ENCODE measurements at places on chromosomes 12 and 14.

- H3K27me3 ChIP-seq = peaks cover 3% of the 10 kb centered on the region
- DNase-seq = no peak
- H3K36me3 ChIP-seq = no peaks in the 10 kb centered on the region
- peaks cover 49% of the 10 kb centered on the region for H3K4me1 ChIP-seq
Measured at GRCh38 chr14:94019329-94019728, 6.8 kb upstream of the OTUB2 start.

GRCh38 chr14:97077687-97078086 lies 280.5 kb downstream of the VRK1 start:
- H3K36me3 ChIP-seq = no peaks in the 10 kb centered on the region
- no peak overlapping the region for H3K27ac ChIP-seq
- DNase-seq = no peak

DNA sequence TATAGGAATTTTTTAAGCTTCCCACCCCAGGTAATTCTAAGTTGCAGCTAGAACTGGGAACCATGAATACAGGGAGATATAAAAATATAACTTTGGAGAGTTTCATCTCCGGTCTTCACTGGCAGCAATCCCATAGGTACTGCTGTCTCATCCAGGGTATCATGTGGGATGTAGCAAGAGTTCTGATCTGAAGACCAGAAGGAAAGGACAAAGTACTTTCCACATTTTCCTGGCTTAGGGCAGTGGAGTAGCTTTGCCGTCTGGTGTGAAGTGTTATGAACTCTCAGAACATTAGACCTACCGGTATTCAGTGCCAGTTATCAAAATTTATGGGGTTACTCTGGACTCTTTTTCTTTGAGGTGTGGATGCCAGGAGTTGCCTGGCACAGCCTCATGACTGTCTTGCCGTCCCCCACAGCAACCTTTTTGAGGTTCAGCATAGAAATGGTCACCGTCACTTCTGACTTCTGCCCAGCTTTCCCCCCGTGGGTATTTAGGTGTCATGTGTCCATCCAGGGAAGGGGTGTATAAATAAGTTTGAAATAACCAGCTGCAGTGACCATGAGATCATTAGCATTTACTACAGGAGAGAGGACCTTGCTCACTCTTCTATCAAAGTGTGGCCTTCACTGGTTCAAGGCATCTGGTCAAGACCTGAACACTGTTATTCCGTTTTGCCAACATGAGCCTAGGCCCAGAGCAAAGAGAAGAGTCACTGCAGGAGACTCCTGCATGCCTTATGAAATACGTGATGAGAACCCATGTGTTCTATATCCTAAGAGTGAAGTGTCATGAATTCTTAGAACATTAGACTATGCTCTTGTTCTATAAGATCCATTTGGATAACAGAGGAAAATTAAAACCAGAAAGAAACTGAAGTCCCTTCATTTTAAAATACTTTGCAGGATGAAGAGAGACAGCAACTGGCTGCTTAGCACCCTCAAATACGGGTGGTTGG lies 22.2 kb downstream of the TMEM233 start:
- H3K36me3 ChIP-seq = no peaks in the 10 kb centered on the region
- peaks cover 7% of the 10 kb centered on the region for H3K27me3 ChIP-seq
- H3K4me1 ChIP-seq = no peaks in the 10 kb centered on the region
- no peak overlapping the region for H3K4me3 ChIP-seq
- no peak for DNase-seq

DNA sequence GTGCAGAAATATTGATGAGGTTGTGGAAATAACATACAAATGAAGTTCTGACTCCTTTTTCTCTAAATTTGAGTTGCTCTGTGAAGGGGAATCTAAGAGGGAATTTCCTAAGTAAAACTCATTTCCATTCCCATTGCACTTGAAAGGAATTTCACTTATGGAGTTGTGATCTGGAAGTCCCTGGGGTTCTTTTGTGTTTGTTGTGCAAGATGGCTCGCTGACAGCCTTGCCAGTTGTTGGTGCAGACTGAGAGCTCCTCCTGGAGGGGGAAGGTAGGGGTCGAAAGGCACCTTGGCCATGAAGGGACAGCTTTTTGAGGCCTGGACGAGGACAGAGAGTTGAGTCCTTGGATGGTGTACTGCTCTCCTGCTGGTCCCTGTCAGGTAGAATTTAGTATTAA lies 72.0 kb downstream of the C12orf56 start:
- H3K36me3 ChIP-seq = no peaks in the 10 kb centered on the region
- H3K27me3 ChIP-seq = no peaks in the 10 kb centered on the region
- no peaks in the 10 kb centered on the region for H3K4me1 ChIP-seq
- DNase-seq = no peak

GRCh38 chr12:68510397-68510796 lies 100.3 kb upstream of the RAP1B start:
- H3K27ac ChIP-seq = no peak overlapping the region
- H3K27me3 ChIP-seq = no peaks in the 10 kb centered on the region
- no peak for DNase-seq
- H3K4me3 ChIP-seq = no peak overlapping the region

DNA sequence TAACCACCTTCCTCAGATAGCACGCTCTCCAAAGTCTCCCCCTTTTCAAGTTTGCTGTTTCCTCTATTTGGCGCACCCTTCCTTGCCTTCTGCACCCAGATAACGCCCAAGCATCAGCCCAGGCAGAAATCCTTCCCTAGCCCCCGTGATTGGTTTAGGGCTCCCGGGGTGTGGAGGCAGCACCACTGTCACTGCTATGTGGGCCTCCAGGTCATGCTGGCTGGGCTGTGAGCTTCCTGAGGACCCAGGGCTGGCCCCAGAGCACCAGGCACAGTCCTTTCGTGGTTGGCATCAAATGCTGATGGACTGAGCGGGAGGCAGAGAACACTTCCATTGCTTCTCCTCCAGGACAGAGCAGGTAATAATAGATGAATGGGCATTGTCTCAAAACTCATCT lies 311.4 kb downstream of the BCL11B start:
- no peak overlapping the region for H3K27ac ChIP-seq
- peaks cover 24% of the 10 kb centered on the region for H3K4me1 ChIP-seq
- H3K27me3 ChIP-seq = no peaks in the 10 kb centered on the region
- DNase-seq = no peak
- H3K36me3 ChIP-seq = no peaks in the 10 kb centered on the region

GRCh38 chr14:96273629-96274028 lies 17.6 kb downstream of the BDKRB1 start:
- no peak overlapping the region for H3K4me3 ChIP-seq
- H3K36me3 ChIP-seq = no peaks in the 10 kb centered on the region
- H3K4me1 ChIP-seq = no peaks in the 10 kb centered on the region
- H3K27ac ChIP-seq = no peak overlapping the region
- no peak for DNase-seq
- H3K27me3 ChIP-seq = no peaks in the 10 kb centered on the region

DNA sequence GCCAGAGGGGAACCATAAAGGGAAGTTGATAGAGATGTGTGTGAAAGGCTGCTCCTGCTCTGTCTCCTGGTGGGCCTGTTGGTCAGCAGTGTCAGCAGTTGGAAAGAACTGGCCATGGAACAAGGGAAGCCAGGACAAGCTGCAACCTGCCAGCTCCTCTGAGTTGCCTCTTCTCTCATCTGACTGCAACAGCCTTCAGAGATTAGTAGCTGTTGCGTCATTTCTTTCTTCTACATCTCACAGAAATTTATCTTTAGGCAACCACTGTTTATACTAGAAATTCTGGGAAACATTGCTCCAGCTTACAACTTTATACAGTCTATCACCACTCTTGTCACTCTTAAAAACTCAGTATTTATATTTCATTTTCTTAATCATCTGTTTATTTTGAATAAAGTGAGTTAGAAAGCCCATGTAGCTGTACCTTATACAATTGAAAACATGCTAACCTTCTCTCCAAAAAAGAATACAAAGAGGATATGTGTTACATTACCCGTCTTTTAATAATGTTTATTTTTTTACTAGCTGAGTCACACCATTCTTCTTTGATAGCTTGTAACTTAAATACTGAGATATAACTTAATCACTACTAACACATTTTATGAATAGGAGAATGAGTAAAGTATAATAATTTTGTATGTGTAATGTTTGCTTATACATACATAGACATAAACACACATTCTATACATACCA lies 224.2 kb downstream of the LRFN5 start:
- no peak overlapping the region for H3K27ac ChIP-seq
- H3K36me3 ChIP-seq = no peaks in the 10 kb centered on the region
- no peak overlapping the region for H3K4me3 ChIP-seq
- no peaks in the 10 kb centered on the region for H3K4me1 ChIP-seq
- DNase-seq = no peak
- H3K27me3 ChIP-seq = no peaks in the 10 kb centered on the region

- no peaks in the 10 kb centered on the region for H3K36me3 ChIP-seq
- peaks cover 28% of the 10 kb centered on the region for H3K27me3 ChIP-seq
- DNase-seq = no peak
- H3K4me3 ChIP-seq = no peak overlapping the region
- H3K27ac ChIP-seq = no peak overlapping the region
- H3K4me1 ChIP-seq = no peaks in the 10 kb centered on the region
Measured at GRCh38 chr12:2581293-2582045, 213.3 kb upstream of the FKBP4 start.

GRCh38 chr12:11812241-11812585 lies 162.7 kb downstream of the ETV6 start:
- no peak overlapping the region for H3K27ac ChIP-seq
- H3K27me3 ChIP-seq = no peaks in the 10 kb centered on the region
- no peak overlapping the region for H3K4me3 ChIP-seq
- H3K4me1 ChIP-seq = peaks cover 49% of the 10 kb centered on the region
- peaks cover 28% of the 10 kb centered on the region for H3K36me3 ChIP-seq
- DNase-seq = no peak

DNA sequence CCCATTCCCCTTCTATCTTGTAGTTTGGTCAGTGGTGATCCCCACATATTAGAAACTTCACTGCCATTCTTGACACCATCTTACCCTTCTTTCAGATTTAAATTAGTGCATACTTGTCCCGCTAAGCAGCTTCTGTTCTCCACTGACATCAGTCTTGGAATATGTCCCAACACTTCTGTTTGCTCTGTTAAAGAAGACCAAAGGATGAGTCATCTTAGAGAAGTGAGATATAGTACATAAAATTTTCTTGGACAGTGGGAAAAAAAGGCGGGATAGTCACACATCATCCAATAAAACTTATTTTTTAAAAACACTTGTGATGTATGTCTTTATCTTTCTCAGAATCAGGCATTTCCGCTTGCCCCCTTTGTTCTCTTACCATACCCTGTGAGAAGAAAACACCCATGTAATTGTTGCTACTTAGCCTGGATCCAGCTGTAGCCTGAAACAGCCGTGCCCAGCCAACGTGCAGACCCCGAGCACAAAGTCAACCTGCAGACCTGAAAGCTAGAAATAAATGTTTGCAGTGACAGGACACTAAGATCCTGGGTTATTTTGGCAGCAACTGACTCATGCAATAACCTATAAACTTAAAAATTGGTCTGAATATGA lies 100.1 kb upstream of the PDE3A start:
- no peak overlapping the region for H3K27ac ChIP-seq
- H3K4me3 ChIP-seq = no peak overlapping the region
- no peaks in the 10 kb centered on the region for H3K27me3 ChIP-seq
- DNase-seq = no peak
- no peaks in the 10 kb centered on the region for H3K36me3 ChIP-seq
- no peaks in the 10 kb centered on the region for H3K4me1 ChIP-seq

GRCh38 chr12:64029013-64029857 lies 184.7 kb downstream of the SRGAP1 start:
- no peaks in the 10 kb centered on the region for H3K27me3 ChIP-seq
- H3K4me3 ChIP-seq = no peak overlapping the region
- H3K27ac ChIP-seq = no peak overlapping the region
- no peak for DNase-seq

GRCh38 chr14:99230208-99231151 lies 41.5 kb downstream of the BCL11B start:
- H3K4me3 ChIP-seq = peak overlapping the region; percentile 73
- peaks cover 77% of the 10 kb centered on the region for H3K36me3 ChIP-seq
- H3K27ac ChIP-seq = peak overlapping the region; percentile 99

GRCh38 chr14:106872611-106873446 lies 1346.4 kb downstream of the TMEM121 start:
- H3K27me3 ChIP-seq = peaks cover 40% of the 10 kb centered on the region
- peak; percentile 82 for DNase-seq
- no peaks in the 10 kb centered on the region for H3K36me3 ChIP-seq
- H3K4me3 ChIP-seq = no peak overlapping the region
- peaks cover 16% of the 10 kb centered on the region for H3K4me1 ChIP-seq
